ENCODE measurements at places on chromosomes 11 and 22. TPM values are rescaled to one million over a fixed set of nuclear protein-coding genes. Genes with fewer than 3 reads are reported as not detected.

GRCh38 chr11:128411812-128412211, 175.5 kb downstream of the ETS1 start:
- no peaks in the 10 kb centered on the region for H3K27me3 ChIP-seq
- DNase-seq: no peak
- H3K4me1 ChIP-seq: peaks cover 34% of the 10 kb centered on the region
- H3K36me3 ChIP-seq: no peaks in the 10 kb centered on the region

GRCh38 chr11:45563171-45563570, 102.3 kb downstream of the CHST1 start:
- H3K36me3 ChIP-seq: no peaks in the 10 kb centered on the region
- H3K27ac ChIP-seq: no peak overlapping the region
- no peak overlapping the region for H3K4me3 ChIP-seq
- no peaks in the 10 kb centered on the region for H3K27me3 ChIP-seq

Gene SMDT1
- total RNA-seq: 114 TPM

- no peaks in the 10 kb centered on the region for H3K36me3 ChIP-seq
- no peak overlapping the region for H3K27ac ChIP-seq
- no peak overlapping the region for H3K4me3 ChIP-seq
- H3K27me3 ChIP-seq: no peaks in the 10 kb centered on the region
- DNase-seq: no peak
- H3K4me1 ChIP-seq: no peaks in the 10 kb centered on the region
Observed at GRCh38 chr11:4882543-4882942, 843 bp downstream of the OR51T1 start.

Gene SHISAL1
- 1.4 TPM for total RNA-seq

DNA sequence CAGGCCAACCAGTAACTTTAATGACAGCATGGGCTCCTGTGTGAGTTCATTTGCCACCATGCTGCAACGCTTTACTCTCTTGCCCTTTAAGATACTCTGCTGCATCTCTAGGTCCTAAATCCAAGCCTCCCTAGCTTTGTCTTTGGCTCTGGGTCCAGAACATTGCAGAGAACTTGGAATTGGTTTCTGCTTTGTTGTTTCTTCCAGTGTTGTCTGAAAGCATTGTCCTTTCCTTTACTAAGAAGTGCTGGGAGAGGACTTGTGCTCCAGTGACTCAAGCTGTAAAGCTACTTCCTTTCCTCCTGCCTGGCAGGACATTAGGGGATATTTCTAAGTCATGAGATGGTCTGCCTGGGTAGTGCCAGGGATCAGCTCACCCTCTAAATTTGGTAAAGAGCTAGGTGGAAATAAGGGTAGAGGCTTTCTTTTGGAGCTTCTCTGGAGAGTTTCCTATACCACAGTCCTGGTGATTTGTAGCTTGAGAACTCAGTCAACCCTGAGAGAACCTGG, 202.5 kb upstream of the CADM1 start:
- H3K27ac ChIP-seq: no peak overlapping the region
- no peak for DNase-seq
- no peaks in the 10 kb centered on the region for H3K4me1 ChIP-seq
- H3K27me3 ChIP-seq: no peaks in the 10 kb centered on the region
- H3K36me3 ChIP-seq: no peaks in the 10 kb centered on the region

Gene LMNTD2
- total RNA-seq: 1.1 TPM

DNA sequence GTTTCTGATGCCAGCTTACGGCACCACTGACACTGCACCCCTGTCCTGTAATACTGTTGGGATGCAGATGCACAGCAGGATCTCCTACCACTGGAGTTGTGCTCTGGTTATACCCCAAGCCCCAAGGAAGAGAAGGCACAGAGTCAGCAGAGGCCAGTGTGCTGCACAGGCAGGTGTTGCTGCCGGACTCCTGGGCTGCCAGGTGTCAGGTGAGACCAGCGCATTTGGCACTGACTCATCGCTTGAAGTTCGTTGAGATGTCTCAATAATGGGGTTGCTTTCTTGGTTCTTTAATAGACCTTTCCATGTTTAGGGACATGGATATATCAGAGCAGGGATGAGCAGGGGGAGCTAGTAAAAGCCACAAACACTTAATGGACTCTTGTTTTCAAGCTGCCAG, 75.7 kb upstream of the TTC12 start:
- H3K27ac ChIP-seq: no peak overlapping the region
- H3K36me3 ChIP-seq: no peaks in the 10 kb centered on the region
- no peak for DNase-seq
- H3K4me3 ChIP-seq: no peak overlapping the region

Gene MS4A7
- 6.4 TPM for total RNA-seq

Gene PIWIL4
- 0.70 TPM for total RNA-seq

DNA sequence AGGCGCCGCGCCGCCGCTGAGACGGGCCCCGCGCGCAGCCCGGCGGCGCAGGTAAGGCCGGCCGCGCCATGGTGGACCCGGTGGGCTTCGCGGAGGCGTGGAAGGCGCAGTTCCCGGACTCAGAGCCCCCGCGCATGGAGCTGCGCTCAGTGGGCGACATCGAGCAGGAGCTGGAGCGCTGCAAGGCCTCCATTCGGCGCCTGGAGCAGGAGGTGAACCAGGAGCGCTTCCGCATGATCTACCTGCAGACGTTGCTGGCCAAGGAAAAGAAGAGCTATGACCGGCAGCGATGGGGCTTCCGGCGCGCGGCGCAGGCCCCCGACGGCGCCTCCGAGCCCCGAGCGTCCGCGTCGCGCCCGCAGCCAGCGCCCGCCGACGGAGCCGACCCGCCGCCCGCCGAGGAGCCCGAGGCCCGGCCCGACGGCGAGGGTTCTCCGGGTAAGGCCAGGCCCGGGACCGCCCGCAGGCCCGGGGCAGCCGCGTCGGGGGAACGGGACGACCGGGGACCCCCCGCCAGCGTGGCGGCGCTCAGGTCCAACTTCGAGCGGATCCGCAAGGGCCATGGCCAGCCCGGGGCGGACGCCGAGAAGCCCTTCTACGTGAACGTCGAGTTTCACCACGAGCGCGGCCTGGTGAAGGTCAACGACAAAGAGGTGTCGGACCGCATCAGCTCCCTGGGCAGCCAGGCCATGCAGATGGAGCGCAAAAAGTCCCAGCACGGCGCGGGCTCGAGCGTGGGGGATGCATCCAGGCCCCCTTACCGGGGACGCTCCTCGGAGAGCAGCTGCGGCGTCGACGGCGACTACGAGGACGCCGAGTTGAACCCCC, 798 bp downstream of the BCR start:
- H3K27ac ChIP-seq: peak overlapping the region; percentile 31
- H3K4me1 ChIP-seq: peaks cover 57% of the 10 kb centered on the region
- no peak for DNase-seq
- H3K4me3 ChIP-seq: peak overlapping the region; percentile 63

Gene NPTXR
- 15.4 TPM for total RNA-seq

- no peaks in the 10 kb centered on the region for H3K27me3 ChIP-seq
- no peak for DNase-seq
- peak overlapping the region; percentile 91 for H3K4me3 ChIP-seq
- H3K27ac ChIP-seq: peak overlapping the region; percentile 100
- peaks cover 32% of the 10 kb centered on the region for H3K36me3 ChIP-seq
- peaks cover 49% of the 10 kb centered on the region for H3K4me1 ChIP-seq
Observed at GRCh38 chr11:65424205-65425104, 1.9 kb downstream of the NEAT1 start.

GRCh38 chr11:92225568-92226330, 1.1 kb downstream of the FAT3 start:
- DNase-seq: peak; percentile 14
- peaks cover 8% of the 10 kb centered on the region for H3K4me1 ChIP-seq
- peaks cover 36% of the 10 kb centered on the region for H3K27me3 ChIP-seq
- H3K4me3 ChIP-seq: no peak overlapping the region
- no peaks in the 10 kb centered on the region for H3K36me3 ChIP-seq

DNA sequence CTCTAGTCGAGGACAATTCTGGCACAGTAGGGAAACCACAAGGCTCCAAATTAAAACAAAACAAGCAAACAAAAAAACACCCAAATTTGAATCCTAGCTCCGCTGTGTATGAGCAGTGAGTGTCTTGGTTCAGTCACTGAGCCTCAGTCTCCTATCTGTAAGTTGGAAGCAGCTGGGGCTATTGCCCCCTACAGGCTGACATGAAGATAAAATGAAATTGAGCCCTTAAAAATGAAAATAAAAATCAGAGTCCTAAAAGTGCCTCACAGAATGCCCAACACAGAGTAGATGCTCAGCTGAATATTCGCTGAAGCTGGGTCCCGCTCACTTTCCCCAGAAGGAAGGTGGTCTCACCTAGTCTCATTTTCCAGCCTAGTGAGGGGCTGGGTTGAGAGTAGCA, 65.2 kb downstream of the PDE2A start:
- no peaks in the 10 kb centered on the region for H3K36me3 ChIP-seq
- no peaks in the 10 kb centered on the region for H3K27me3 ChIP-seq
- no peak for DNase-seq
- H3K4me3 ChIP-seq: no peak overlapping the region
- H3K4me1 ChIP-seq: peaks cover 38% of the 10 kb centered on the region

DNA sequence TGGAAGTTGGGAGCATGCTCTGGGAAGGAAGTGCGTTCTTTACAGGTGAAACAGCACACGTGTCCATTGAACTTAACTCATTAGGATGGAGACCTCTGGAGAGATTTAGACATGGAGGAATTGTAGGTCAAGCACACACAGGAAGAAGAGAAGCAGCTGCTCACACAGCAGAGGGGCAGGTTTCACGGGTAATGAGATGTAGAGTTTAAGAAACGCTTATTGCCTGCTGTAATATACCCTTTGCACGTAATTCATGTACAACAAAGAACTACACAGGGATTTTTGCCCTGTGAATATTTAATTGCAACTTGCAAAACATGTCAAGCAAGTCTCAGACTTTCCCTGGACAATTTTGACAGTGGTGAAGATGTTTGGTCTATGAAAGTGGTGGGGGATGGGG, 508.0 kb downstream of the OPCML start:
- no peak for DNase-seq
- no peaks in the 10 kb centered on the region for H3K36me3 ChIP-seq
- no peaks in the 10 kb centered on the region for H3K4me1 ChIP-seq
- H3K27me3 ChIP-seq: no peaks in the 10 kb centered on the region
- H3K4me3 ChIP-seq: no peak overlapping the region
- no peak overlapping the region for H3K27ac ChIP-seq

Gene MYBPC3
- 2,426 TPM for total RNA-seq

DNA sequence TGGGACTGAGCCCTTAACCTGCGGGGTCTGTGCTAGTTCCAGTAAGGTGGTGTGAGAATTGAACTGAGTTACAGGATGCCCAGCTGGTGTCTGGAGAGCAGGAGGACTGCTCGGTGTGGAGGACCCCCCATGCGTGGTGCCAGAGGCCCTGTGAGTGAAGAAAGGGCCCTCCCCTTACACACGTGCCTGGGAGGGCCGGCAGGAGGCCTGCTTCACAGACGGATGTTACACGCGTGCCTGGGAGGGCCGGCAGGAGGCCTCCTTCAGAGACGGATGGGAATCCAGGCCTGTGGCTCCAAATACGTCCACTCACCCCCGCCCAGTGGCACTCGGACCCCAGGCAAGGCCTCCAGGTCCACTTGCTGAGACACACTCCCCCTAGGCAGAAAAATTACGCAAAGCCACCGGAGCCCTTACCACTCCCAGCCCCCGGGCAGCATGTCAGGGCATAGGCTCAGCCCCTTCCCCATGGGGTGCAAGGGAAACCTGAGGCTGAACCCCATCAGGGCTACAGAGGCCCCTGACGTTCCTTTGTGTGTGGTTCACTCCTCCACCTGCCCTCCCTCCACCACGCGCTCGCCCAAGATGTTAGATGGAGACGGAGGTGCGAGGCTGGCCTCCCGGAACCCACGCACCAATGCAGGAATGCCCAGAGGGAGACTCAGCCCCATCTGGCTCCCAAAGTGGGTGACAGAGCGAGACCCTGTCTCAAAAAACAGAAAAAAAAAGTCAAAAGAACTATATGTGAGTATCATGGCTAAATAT, 227.8 kb downstream of the BRD1 start:
- no peaks in the 10 kb centered on the region for H3K27me3 ChIP-seq
- no peaks in the 10 kb centered on the region for H3K36me3 ChIP-seq
- H3K4me1 ChIP-seq: no peaks in the 10 kb centered on the region
- peak; percentile 40 for DNase-seq

DNA sequence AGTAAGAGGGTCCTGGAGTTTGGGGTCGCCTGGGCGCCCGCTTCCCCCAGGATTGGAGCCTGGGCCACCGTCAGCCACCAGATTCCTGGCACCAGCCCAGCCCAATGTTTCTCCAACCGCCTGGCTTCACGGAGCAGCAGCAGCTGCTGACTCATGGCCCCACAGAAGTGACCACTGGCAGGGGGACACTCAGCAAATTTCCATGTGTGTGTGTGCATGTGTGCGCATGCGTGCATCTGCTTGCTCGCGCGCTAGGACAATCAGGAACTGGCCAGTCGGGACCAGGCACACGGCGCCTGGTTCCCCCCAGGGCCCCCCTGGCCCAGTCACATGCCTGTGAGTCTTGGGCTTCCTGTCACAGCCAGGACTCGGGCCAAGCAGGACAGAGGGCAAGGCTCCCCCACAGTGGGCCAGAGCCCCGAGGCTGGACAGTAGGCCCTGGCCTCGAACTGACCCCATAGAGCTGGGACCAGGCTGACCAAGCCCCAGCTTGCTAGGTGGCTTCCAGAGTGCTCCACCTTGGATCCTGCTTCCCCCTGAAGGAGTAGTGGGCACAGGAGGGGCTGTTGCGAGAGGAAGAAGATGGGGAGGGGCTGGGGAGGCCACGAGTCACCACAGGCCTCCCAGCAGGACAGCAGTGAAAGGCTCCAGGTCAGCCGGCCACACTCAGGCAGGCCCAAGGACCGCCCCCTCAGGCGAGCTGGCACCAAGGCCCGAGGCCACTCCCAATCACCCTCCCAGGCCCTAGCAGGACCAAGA, 3.2 kb downstream of the CTSD start:
- DNase-seq: peak; percentile 94
- peaks cover 54% of the 10 kb centered on the region for H3K36me3 ChIP-seq
- H3K27me3 ChIP-seq: no peaks in the 10 kb centered on the region
- H3K4me1 ChIP-seq: peaks cover 74% of the 10 kb centered on the region
- peak overlapping the region; percentile 100 for H3K4me3 ChIP-seq

DNA sequence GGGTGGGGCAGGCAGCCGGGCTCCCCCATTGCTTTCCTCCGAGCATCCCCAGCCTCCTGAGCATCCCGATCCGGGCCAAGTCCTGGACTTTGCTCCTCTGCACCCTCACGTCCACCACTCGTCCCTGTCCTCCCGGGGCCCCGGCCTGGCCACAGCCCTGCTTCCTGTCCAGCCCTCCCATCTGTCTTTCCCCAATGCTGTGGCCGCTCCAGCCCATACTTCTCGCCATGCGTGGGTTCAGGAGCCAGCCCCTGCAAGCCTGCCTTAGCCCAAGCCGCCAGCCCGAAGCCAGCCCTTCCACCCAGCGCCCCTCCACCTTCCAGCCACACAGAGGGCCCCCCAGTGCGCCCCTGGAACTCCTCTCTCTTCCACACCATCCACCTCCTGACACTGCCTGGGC, 23.8 kb downstream of the MRPL23 start:
- H3K36me3 ChIP-seq: no peaks in the 10 kb centered on the region
- no peaks in the 10 kb centered on the region for H3K27me3 ChIP-seq
- no peak overlapping the region for H3K27ac ChIP-seq
- H3K4me3 ChIP-seq: no peak overlapping the region
- no peaks in the 10 kb centered on the region for H3K4me1 ChIP-seq

- no peaks in the 10 kb centered on the region for H3K36me3 ChIP-seq
- no peak overlapping the region for H3K27ac ChIP-seq
- no peak overlapping the region for H3K4me3 ChIP-seq
Observed at GRCh38 chr11:31106326-31106725, 263.2 kb downstream of the DCDC1 start.

Measured in heart left ventricle (tissue), 16 donors.